SHP77 treated with DMSO at 0.1 percent for 48 hours (cell line): ENCODE measurements at places on chromosomes 2 and 18.

DNA sequence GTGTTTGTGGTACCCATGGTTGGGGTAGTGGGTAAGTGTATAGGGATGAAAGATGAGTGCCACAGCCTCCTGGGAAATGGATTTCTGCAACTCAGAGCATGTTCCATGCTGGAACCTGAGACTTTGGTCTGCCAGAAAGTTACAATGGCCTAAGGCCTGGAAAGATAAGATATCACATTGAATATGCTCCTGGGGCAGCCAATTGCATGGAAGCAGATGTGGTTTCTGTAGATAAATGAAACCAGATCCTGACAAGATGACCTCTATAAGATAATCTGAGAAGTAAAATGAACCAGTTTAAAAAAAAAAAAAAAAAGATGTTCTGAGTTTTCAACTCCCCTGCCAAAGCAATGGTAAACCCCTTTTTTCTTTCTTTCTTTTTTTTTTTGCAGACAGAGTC lies 91.4 kb upstream of the NCK2 start:
- no peak for DNase-seq

GRCh38 chr2:46032161-46032813 lies 264.9 kb upstream of the EPAS1 start:
- no peak for DNase-seq

GRCh38 chr2:234374736-234375135 lies 122.1 kb downstream of the ARL4C start:
- no peak for DNase-seq

GRCh38 chr18:60100778-60101177 lies 201.0 kb downstream of the PMAIP1 start:
- no peak for DNase-seq

- DNase-seq = no peak
Observed at GRCh38 chr2:106575955-106576354, 88.8 kb downstream of the CD8B2 start.

GRCh38 chr2:112958428-112959108 lies 19.2 kb upstream of the IL36G start:
- no peak for DNase-seq

- DNase-seq = no peak
Observed at GRCh38 chr2:22944143-22944542, 440.8 kb upstream of the KLHL29 start.

- DNase-seq = no peak
Observed at GRCh38 chr2:76501641-76502040, 790.9 kb upstream of the GCFC2 start.

DNA sequence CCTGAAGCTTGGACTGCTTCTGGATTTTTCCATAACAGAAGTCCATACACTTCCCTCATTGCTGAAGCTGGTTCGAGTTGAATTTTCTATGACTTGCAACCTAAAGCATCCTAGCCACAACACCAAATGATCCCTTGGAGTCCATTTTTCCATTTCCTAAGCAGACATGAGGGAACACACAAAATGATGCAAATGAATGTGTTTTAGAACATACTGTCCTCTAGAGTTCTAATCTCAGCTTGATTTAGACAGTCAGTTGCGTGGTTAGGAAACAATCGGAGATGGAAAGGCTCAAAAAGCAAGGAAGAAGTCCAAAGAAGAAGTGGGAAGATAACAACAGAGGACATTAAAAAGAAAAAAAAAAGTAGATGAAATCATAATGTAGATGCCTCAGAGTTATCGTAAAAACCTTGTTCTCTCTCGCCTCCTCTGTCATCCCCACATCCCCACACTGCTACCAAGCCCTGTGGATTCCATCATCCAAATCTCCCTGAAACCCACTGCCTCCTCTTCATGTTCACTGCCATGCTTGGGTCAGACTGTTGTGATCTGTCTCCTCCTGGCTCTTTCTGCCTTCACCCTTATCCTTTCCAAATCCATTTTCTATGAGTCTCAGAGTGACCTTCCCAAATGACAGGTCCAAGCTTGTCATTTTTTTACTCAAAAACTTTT lies 58.4 kb downstream of the TMEM247 start:
- no peak for DNase-seq

DNA sequence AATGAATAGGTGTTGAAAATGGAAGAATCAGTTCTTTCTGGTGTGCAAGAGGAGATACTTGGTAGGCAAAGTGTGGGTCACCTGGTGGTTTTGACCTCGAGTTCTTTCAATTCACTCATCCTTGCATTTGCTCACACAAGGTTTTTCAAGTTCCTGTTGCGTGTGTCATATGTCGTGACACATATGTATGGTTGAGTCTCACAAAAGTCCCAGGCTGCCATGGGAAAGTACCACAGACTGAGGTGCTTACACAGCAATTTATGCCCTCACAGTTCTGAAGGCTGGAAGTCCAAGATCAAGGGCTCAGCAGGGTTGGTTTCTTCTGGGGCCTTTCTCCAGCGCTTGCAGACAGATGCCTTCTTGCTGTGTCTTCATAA lies 64.4 kb downstream of the NCK2 start:
- DNase-seq = no peak

DNA sequence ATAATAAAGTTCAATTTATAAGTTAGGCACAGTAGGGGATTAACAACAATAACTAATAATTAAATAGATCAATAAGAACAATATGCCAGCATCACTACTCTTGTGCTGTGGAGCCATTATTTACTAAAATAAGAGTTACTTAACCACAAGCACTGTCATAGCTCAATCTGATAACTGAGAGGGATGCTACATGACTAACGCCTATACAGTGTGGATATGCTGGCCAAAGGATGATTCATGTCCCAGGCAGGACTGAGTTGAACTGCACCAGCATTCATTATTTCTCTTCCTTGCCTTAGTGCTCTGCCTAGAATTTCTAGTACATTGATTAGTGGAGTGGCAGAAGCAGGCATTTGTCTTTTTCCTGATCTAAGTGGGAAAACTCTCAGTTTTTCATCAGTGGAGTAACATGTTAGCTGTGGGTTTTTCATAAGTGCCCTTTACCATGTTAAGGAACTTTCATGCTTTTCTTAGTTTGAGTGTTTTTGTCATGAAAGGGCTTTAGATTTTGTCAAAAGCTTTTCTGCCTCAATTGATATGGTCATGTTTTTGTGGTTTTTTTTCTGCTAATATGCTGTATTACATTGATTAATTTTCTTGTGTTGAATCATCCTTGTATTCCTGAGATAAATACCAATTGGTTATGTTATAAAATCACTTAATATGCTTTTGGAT lies 21.7 kb downstream of the KIAA1328 start:
- no peak for DNase-seq

GRCh38 chr18:9823805-9824473 lies 61.8 kb upstream of the TXNDC2 start:
- no peak for DNase-seq

GRCh38 chr2:8922431-8922830 lies 81.1 kb downstream of the MBOAT2 start:
- DNase-seq = no peak

- DNase-seq = no peak
Observed at GRCh38 chr18:6553234-6553900, 138.7 kb upstream of the L3MBTL4 start.

- DNase-seq = no peak
Observed at GRCh38 chr2:240820607-240821428, 799 bp upstream of the KIF1A start.

DNA sequence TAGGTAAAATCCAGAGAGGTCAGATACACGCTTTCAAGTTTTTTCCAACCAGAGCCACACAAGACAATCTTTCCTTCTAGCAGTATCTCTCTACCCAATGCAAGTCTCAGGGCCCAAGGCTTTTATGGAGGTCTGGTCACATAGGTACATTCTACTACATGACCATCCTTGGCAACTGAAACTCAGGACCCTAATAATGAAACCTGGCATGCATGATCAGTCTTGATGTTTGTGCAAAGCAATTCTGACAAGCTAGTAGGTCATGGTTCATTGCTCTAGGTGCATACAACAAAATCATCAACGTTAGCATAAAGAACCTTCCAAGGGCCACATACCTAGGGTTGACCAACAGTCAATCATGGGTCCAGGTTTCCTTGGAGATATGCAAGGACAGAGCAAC lies 33.2 kb upstream of the CCDC88A start:
- DNase-seq = no peak

GRCh38 chr2:79935771-79936657 lies 368.5 kb downstream of the LRRTM1 start:
- DNase-seq = peak; percentile 36

GRCh38 chr18:74501386-74501785 lies 5.2 kb downstream of the CNDP2 start:
- no peak for DNase-seq

DNA sequence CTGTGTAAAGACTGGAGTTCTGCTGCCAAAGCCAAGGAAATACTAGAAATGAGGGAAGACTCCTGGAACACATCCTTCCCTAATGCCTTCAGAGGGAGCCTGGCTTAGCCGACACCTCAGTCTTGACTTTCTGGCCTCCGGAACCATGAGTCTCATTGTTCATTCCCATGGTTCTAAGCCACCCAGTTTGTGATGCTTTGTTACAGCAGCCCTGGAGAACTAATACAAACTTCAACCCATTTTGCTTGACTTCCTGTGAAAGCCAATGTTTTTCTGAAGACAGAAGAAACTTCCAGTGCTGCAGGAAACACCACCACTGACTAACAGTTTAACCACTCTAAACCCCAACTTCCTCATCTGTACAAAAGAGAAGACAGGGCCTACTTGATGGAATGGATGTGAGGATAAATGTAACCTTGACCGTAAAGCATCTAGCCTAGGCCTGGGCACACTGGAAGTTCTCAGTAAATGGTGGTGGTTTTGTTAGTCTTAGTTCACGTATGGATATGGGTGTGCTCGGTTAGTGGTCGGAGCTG lies 85.9 kb upstream of the RFX8 start:
- no peak for DNase-seq

GRCh38 chr2:46973673-46974072 lies 58.1 kb upstream of the MCFD2 start:
- DNase-seq = no peak
